ENCODE measurements at places on chromosomes 16 and 17.

- peak; percentile 86 for DNase-seq
Observed at GRCh38 chr16:71288890-71289731, at the start of gene CMTR2. CMTR2 (minus strand) TSS chr16:71289402; CDS start chr16:71285920, 3,482 bp downstream.

DNA sequence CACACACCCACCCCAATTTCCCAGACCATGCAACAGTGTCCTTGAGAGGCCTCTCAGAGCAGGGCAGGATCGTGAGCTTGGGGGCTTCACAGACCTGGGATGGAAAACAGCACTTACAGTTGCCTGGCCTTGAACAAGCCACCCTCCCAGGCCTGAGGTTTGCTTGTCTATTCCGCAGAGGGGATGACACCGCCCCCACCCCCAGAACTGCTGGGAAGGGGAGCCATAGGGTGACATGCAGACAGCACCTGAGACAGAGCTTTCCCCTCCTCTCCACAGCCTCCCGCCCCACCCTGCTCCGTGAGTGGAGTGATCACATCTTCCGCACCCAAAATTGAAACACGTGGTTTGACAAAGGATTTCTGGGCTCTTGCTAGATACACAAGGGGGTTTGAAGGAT lies 131.5 kb upstream of the TNRC6C start:
- DNase-seq, result no peak

GRCh38 chr17:35799942-35800341 lies 4.5 kb upstream of the MMP28 start:
- no peak for DNase-seq

DNA sequence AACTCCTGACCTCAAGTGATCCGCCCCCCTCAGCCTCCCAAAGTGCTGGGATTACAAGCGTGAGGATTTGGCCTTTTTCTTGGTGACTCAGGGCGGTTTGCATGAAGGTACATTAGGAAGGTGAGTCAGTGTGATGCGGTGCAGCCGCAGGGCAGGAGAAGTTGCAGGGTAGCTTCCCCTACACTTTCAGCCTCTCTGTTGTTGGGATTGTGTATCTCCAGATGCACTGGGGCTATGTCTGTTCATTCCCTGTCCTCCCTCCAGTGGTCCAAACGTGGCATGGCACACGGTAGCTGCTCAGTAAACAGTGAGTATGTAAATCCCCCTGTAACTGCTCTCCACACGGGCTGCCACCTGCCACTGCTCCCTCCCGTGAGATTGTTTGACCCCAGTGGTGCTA lies 109.1 kb upstream of the CDC42EP4 start:
- DNase-seq, result no peak

- peak; percentile 92 for DNase-seq
Observed at GRCh38 chr17:35082073-35082657, 18.7 kb upstream of the RFFL start.

DNA sequence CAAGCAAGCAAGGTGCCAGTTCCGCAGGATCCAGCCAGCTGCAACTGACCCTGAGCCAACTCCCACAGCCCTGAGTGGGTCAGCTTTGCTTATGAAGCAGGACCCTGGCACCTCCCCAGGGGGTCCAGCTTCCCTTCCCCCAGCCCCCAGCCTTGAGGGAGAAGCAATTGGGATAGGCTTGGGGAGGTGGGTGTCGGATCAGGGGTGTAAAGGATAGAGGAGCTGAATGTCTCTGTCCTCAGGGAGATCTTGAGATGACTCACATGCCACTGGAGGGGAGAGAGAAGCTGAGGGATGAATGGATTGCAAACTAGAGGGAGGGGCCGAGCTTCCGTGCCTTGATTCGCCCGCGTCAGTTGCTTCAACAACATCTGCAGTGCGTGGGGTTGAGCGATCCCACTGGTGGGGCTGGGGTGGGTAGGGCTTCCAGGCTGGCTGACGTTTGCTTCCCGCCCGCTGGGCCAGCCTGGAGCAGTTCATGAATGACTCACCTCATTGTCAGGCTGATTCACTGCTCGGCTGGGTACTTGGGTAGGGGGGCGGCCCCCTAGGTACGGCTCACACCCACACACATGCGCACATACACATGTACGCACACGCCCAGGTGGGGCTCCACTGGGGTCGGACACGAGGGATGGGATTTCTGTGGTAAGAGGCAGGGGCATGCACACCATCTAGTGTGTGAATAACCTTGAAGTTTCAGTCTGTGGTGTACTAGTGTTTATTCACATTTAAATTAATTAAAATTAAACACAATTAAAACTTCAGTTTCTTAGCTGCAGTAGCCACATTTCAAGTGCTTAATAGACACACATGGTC lies 3.6 kb upstream of the HROB start:
- DNase-seq, result peak; percentile 94

DNA sequence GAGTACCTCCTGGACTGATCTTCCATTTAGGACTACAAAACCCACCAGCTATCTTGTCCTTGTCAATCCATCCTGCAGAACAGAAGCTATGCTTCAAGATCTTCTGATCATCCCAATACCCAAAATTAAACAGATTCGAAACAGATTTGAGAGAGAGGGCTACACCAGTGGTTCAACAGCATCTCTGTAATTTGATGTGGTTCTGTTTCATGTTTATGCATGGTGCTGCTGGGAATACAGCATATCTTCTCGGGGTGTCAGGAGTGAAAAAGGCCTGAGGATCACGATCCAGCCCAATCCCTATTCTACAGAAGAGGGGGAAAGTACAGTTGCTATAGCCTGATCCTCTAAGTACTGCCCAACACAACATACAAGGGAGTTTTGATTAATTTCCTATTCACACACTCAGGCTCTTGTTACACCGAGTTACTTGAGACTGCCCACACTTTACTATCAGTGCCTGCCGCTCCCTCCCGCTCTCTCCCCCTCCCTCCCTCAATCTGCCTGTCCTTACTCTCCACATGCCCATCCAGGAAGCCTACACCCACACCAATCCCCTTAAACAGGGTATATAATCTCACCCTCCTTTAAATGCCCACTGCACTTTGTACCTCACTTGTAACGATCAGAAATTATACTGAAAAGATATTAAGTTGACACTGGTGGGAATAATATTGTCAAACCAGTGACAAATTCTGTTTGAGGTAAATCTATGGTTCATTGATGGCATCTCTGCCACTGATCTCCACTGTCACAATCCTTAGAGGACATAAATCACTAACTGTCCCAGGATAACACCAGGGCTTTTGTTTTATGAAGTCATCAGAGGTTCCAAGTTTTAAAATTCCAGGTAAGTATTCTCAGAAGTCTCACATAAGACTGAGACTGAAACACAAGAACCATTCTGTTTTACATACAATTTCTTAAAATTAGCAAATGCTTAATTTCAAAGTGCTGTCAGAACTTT lies 89.3 kb upstream of the PLEKHM1 start:
- no peak for DNase-seq

DNA sequence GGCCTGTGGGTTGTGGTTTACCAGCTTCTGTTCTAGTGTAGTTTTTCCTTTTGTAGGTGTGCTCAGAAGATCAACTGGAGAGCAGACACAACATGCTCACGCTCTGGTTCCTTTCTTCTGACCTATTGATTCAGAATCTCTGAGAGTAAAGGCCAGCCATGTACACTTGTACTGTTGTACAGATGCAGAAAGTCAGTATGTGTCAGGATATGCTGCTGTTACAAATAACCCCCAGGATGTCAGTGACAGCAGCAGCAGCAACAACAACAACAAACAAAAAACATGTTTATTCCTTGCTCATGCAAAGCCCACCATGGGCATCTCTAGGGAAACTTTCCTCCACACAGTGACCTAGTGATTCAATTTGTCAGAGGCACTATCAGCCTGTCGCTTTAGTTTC lies 154.8 kb upstream of the RBFOX1 start:
- DNase-seq, result no peak

DNA sequence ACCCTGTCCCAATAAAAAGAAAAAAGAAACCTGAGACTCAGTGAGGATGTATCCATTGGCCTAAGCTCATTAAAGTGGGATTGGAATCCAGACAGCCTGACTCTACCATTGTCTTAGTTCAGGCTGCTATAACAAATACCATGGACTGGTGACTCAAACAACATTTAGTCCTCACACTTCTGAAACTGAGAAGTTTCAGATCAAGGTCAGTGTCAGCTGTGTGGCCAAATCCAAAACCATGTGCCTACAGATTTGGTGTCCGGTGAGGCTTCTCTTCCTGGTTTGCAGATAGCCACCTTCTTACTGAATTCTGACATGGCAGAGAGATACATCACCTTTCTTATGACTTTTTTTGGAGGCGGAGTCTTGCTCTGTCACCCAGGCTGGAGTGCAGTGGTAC lies 53.3 kb upstream of the KDM8 start:
- no peak for DNase-seq

DNA sequence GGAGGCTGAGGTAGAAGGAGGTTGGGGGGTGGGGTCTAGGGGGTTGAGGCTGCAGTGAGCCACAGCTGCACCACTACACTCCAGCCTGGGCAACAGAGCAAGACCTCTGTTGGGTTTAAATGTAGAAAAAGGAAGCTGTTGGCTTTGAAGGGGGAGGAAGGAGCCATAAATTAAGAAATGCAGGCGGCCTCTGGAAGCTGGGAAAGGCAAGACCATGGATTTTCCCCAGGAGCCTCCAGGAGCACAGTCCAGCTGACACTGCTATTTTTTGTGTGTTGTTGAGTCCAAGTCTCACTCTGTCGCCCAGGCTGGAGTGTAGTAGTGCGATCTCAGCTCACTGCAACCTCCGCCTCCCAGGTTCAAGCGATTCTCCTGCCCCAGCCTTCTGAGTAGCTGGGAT lies 15.9 kb downstream of the LITAF start:
- DNase-seq, result no peak

DNA sequence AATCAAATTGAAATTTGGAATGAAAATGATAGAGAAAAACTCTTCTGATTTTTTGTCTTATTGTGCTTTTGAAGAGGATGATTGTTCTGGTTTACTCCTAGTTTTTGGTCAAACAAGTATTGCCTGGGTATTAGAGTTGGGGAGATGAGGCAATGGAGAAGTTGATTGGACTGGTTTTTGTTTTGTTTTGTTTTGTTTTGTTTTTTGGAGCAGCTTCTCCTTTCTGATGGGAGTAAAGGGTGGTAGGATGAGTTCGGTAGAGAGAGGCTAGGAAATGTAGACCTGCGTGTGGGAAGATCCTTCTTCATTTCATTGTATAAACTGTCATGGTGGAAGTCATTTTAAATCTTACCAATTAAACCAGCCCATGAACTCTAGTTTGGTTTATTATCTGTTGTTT lies 17.7 kb downstream of the ATP6V0A1 start:
- DNase-seq, result no peak

DNA sequence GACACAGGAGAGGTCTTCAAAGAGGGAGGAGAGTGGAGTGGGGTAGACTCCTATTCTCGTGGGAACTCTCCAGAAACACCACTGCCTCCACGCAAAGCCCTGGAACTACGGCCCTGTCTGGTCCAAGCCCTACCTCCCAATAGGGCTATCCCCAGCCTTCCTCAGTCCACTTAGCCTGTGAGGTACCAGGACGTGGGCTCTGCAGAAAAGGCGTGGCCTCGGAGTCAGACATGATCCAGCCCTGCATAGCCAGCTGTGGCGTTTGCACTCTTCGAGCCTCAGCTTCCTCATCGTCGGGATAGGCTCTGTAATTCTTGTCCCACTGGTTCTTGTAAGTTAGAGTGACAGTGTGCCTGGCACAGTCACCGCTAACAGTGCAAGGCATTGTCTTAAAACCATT lies 13.8 kb downstream of the ENDOV start:
- DNase-seq, result no peak

DNA sequence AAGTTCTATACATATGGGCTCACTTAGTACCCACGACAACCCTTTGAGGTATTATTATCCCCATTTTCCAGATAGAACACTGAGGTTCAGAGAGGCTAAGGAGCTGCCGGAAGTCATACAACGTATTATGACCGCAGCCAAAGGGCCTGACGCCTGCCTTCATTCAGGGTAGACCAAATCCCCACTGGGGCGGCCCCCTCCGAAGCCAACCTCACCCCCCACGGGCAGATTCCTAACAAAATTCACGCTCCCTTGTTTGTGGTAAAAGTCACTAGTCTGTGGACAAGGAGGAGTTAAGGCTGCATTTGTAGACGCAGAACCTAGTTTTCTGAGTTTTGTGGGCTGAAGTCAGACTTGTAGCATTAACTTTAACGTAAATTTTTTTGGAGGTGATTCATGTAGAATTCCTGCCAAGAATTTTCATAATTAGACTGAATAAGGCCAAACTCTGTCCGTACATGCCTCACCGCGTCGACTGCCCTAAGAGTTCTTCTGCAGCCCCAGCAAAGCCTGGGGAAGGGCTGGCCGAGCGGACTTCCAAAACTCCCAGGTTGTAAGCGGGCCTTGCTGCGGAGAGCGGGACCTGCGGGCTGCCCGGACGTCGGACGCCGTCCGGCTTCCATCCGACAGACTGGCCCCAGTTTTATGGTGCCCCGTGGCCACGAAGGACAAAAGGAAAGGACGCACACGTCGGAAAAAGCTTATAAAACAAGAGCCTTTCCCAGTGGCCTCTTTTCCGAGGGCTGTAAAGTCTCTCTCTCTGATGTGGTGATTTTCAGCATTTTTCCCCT lies 75.7 kb downstream of the NXN start:
- peak; percentile 30 for DNase-seq

GRCh38 chr16:28317040-28317880 lies 24.9 kb downstream of the SBK1 start:
- DNase-seq, result no peak

DNA sequence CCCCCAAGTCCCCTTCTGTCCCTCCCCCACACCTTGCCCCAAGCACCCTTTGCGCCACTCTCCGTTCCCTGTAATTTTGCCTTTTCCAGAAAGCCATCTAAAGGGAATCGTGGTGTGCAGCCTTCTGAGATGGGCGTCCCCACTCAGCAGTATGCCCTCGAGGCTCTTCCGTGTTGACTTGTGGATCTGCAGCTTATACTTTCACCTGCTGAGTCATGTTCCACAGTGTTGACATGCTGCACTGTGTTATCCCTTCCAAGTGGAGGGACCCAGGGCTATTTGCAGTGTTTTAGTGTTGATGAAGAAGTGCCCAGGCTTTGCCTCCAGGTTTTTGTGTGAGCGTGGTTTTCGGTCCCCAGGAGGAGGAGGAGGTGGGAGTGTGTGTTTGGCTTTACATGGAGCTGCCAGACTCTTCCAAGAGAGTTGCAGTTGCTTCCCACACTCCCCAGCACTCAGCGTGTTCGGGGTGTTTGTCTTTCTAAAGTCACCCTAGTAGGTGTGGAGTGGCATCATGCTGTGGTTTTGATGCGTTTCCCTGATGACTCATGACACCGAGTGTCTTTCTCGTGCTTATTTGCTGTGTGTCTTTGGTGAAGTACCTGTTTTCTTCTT lies 32.1 kb upstream of the JPT2 start:
- DNase-seq, result no peak
